Tracheal epithelial cell (primary cell): ENCODE measurements at places on chromosomes 6 and 20. TPM values are rescaled to one million over a fixed set of nuclear protein-coding genes. Genes with fewer than 3 reads are reported as not detected.

RIPOR2 gene
- total RNA-seq: under 0.01 TPM in 2 replicates

FOXQ1 gene
- total RNA-seq: 2.2 and 8.1 TPM in 2 replicates

SIRPB2 gene
- total RNA-seq: 0.21 and 0.48 TPM in 2 replicates

TRMT6 gene
- total RNA-seq: 10.7 and 12.8 TPM in 2 replicates

CDC40 gene
- 14.0 and 15.1 TPM in 2 replicates for total RNA-seq

PRL gene
- not detected in 2 replicates for total RNA-seq

CYP21A2 gene
- 0.24 TPM in 1 of 2 replicates, not detected in the other for total RNA-seq

CENPW gene
- 0.85 and 2.9 TPM in 2 replicates for total RNA-seq
